ENCODE measurements at places on chromosomes 6 and 20.

GRCh38 chr6:24902782-24903181, 33.0 kb downstream of the RIPOR2 start:
- DNase-seq = no peak

- DNase-seq = no peak
Observed at GRCh38 chr6:50289366-50289765, 239.6 kb upstream of the DEFB112 start.

GRCh38 chr20:16368645-16369292, 204.5 kb downstream of the KIF16B start:
- no peak for DNase-seq

DNA sequence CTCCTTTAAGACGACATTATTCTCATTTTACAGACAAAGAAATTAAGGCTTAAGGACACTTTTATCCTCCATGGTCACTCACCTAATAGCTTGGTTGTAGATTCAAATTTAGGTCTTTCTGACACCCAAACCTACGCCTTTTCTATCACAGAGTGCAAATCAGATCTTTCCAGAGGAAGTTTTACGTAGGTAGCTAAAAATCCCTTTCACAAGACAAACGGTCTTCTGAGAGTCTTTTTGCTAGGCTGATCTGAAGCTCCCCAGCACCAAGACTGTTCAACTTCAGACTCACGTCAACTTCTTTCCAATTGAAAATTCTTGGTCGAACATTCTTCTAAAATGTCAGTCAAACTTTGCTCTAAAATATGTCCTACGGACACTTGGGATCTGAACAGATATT, 46.5 kb downstream of the BLOC1S5 start:
- DNase-seq = no peak

DNA sequence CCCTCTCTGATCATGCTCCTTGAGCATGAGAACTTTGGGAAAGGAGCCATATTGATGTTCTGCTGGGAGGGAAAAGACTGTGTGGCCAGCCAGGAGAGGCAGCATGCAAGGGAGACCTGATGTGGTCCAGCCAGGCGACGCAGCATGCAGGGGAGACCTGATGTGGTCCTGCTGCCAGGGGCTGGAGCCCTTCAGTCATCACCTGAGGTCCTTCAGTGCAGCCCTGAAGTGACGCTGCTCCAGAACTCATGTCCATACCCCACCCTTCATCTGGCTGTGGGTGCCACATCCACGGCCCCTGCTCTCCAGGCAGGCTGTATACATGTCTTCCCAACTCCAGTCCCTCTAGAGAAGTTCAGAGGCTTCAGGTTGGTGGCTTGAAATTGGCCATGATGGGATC, 134.4 kb downstream of the ERMARD start:
- DNase-seq = no peak

DNA sequence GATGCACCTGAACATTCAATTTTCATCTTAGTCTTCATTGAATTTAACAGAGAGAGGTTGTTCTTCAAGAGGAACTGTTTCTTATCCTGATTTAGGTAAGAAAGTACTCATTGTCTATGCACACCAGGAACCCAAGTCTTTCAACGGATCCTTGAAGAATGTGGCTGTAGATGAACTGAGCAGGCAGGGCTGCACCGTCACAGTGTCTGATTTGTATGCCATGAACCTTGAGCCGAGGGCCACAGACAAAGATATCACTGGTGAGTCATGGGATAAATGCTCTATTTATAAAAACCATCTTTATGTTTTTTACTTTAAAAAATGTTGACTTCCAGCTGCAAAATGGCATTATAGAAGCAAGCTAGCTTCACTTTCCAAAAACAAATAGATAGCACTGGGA, 10.2 kb downstream of the NQO2 start:
- no peak for DNase-seq

DNA sequence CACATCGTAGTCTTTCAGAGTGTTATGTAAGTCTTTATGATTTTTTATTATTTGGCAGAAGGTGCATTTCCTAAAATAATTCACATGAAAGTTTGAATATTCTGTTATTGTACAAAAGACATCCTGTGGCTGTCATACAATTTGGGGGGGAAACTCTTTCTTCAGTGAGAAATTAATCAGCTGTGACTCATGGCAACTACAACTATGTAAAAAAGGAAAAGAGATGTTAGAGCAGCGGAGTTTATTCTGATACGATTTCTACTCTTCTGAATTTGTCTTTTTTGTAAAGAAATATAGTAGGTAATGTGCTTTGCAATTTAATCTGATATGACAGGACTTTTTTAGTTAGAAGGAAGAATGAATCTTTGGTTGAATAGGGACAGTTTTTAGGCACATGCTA, 14.2 kb downstream of the COL19A1 start:
- DNase-seq = peak; percentile 54

- DNase-seq = peak; percentile 51
Observed at GRCh38 chr6:7267466-7268091, 45.4 kb downstream of the SSR1 start.
